Hepatic stellate cell (primary cell): ENCODE measurements at places on chromosomes 7 and 10.

GRCh38 chr10:91589658-91590035, 43.2 kb downstream of the PPP1R3C start:
- no peak for DNase-seq

DNA sequence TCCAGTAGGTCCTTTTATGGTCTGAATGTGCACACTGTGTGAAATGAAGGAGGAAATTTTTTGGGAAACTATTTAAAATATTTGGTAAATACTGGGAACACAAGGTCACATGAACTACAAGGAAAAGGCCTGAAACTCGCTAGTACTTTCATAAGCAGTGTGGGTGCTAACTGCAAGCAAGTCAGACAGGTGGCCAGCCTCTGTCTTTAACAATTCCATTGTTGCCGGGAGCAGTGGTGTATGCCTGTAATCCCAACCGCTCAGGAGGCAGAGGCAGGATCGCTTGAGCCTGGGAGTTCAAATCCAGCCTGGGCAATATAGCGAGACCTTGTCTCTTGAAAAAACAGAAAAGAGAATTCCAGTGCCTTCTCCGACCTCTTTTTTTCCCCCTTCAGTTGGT, 37.5 kb downstream of the SMURF1 start:
- DNase-seq, result no peak

DNA sequence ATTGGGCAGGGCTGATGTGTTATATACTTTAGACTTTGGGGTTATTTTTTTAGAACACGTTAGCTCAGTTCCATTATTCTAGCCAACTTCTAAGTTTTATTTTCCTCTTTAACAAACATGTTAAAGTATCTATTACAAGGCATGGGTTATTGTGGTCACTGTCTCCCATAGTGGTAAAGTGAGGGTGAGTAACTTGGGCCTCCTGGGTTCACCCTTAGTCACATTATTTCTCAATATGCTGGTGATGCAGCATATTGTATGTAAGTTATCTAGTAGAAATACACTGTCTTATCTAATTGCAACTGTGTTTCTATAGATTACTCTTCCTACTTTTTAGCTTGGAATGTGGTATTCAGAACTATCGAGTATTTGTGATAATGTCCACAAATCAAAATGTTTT, 65.9 kb downstream of the BBS9 start:
- peak; percentile 21 for DNase-seq

DNA sequence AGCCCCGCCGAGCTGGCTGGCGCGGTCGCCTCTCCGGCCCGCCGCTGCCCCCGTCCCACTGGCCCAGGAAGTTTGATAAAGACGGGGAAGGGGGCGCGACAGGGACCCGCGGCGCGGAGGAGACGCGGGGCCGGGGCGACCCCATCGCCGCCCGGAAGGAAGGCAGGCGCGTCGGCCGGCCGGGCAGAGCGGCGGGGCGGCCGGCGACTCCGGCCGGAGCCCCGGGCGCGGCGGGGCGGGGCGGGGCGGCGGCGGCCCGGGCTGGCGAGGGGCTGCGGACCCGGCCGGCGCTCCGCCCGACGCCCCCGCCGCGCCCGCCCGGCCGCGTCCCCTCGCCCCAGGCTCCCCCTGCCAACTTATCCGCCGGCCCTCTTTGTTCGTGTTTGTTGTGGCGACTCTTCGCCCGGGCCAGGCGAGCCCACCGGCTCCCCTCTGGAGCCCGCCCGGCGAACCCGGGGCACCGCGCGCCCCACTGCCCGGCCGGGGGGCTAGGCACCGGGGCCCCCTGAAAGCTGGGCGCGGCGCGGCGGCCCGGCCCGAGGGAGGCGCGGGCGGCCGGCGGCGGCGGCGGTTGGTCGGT, 571 bp downstream of the KDM7A start:
- DNase-seq, result peak; percentile 8

DNA sequence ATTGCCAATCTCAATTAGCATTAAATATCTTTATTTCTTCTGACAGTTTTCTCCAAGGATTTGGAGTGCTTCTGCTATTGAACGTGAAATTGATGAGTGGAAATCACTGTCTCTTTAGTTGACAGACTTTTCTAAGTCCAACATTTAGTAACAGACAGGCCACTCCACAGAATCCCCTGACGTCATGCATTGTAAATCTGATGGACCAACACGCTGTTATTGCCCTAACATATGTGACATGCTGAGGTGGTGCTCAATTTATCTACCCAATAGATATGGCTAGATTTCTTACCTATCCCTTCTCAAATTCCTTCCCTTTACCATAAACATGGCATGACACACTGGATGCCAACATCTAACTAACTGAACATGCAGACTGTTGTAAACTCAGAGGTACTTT, 240.6 kb upstream of the DGKB start:
- DNase-seq, result no peak
